ENCODE measurements at places on chromosomes 16 and 17. TPM values are rescaled to one million over a fixed set of nuclear protein-coding genes. Genes with fewer than 3 reads are reported as not detected.

DNA sequence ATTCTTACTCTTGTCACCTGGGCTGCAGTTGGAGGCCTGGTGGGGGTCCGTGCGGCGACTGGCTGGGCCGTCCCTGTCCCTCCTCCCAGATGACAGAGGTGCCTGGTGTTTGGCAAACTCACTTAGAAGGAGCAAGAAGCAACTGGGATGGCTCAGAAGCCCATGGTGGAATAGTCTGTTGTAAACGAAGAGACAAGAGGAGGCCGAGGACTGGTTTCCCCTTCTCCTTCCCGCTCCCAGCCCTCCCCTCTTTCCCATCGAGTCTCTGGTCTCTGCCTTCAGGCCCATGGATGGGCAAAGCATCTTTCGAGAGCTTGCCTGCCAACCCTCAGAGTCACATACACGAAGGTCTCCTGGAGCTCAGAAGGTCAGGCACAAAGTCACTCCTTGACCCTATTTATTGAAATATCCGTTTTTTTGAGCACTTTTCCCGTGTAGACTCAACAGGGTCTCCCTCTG, 364.4 kb downstream of the SEC14L1 start:
- H3K4me1 ChIP-seq: no peaks in the 10 kb centered on the region
- no peak for DNase-seq
- no peak overlapping the region for H3K27ac ChIP-seq
- H3K36me3 ChIP-seq: peaks cover 7% of the 10 kb centered on the region
- H3K27me3 ChIP-seq: no peaks in the 10 kb centered on the region

GRCh38 chr16:80702696-80703095, 101.7 kb downstream of the CDYL2 start:
- no peak overlapping the region for H3K4me3 ChIP-seq
- no peak for DNase-seq
- H3K27ac ChIP-seq: no peak overlapping the region
- H3K4me1 ChIP-seq: peaks cover 5% of the 10 kb centered on the region
- no peaks in the 10 kb centered on the region for H3K36me3 ChIP-seq

DNA sequence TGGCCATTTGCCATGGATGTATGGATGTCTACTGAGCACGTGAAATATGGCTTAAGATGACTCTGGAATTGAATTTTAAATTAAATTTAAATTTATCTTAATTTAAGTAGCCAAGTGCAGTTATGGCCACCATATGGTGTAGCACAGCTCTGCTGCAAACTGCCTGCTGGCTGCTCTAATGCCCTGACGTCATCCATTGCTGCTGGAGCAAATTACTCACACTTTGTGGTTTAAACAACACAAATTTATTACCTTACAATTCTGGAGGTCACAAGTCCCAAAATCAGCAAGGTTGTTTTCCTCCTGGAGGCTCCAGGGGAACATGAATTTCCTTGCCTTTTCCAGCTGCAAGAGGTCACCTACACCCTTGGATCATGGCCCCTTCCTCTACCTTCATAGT, 679.3 kb upstream of the EEF2KMT start:
- no peak overlapping the region for H3K4me3 ChIP-seq
- H3K27me3 ChIP-seq: no peaks in the 10 kb centered on the region
- H3K4me1 ChIP-seq: no peaks in the 10 kb centered on the region
- H3K36me3 ChIP-seq: no peaks in the 10 kb centered on the region
- H3K27ac ChIP-seq: no peak overlapping the region

DNA sequence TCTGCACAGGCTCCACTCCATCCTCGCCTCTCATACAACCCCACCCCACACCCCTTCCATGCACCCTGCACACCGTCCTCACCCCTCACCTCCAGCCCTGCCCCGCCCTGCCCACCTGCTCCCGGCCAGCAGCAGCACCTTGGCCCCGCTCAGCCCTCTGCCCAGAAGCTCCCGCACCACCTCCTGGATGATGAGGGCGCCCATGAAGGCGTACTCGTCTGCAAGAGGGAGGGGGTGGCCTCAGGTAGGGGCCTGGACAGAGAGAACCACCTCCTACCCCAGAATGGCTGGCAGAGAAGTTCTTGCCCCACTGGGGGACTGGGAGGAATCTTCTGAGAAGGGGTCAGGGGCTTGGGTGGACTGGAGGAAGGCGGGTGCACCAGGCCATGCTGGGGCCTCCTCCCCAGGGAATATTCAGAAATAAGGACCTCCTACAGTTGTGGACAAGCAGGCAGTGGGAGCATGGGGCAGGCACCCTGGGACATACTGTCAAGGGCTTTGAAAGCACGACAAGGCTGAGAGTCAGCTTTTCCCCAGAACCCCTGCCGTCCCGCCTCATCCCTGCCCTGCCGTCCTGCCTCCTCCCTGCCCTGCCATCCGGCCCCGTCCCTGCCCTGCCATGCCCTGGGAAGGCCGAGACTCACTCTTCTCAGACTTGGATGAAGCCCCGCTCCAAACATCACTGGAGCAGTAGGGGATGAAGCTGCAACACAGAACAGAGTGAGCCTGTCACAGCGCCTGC, 3.1 kb downstream of the NOTUM start:
- no peak overlapping the region for H3K4me3 ChIP-seq
- H3K36me3 ChIP-seq: no peaks in the 10 kb centered on the region
- no peak overlapping the region for H3K27ac ChIP-seq
- DNase-seq: no peak
- peaks cover 24% of the 10 kb centered on the region for H3K4me1 ChIP-seq
- peaks cover 5% of the 10 kb centered on the region for H3K27me3 ChIP-seq

DNA sequence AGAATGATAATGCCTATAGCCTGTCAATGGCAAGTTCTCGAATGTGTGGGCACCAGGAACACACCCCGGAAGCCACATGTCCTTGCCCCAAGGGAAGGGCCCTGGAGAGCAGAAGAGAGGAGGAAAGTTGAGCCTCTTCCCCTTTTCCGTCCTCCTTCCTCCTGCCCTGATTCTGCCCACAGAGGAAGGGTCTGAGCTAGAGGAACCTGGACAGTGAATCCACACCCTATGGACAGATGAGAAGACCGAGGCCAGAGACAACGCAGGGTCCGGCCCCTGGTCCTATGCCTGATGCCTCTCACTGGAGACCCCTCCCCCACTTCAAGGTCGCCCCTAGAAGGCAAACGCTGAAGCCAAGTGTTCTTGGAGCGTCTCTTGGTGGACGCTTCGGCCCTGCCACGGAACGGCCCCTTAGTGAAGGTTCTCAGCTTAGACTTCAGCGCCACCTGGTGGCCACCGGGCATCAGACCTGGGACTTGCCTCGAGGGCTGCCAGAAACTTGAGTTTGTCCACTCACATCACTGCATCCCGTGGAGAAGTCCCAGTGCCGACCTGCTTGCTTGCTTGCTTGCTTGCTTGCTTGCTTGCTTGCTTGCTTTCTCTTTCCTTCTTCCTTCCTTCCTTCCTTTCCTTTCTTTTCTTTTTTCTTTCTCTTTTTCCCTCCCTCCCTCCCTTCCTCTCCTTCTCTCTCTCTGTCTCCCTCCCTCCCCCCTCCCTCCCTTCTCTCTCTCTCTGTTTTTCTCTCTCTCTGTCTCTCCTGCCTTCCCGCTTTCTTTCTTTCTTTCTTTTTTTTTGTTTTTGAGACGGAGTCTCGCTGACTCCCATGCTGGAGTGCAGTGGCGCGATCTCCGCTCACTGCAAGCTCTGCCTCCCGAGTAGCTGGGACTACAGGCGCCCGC, 20.6 kb upstream of the SPNS3 start:
- no peaks in the 10 kb centered on the region for H3K27me3 ChIP-seq
- H3K4me1 ChIP-seq: peaks cover 6% of the 10 kb centered on the region
- H3K36me3 ChIP-seq: no peaks in the 10 kb centered on the region
- peak; percentile 78 for DNase-seq

DNA sequence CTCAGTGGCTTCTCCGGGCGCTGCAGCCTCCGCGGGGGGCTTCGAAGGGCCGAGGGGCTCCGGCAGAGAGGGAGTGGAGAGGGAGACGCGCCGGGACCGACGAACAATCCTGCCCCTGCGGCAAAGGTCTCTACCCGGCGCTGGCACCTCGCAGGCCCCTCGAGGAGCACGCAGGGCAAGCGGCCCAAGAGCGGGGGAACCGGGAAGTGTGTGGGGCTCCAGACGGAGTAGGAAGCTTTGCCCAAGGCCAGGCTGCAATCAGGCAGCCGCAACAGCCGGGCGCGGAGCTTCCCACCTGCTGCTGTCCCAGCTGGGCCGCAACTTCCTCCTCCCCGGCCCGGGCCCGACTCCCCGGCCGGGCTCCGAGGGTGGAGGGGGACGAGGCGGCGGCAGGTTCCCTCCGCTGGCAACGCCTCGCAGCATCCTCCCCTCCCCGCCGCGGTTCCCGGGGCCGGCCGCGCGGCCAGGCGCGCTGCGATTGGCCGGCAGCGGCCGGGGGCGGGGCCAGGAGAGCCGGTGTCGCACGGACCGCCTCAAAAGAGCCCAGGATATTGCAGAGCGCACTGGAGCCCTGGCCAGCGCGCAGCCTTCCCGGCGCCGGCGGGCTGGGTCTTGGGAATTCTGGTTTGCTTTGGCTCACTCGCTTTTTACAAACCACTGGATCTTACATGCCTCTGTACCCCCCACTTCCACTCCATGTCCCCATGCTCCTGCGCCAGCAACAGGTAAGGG, at the start of gene KCNJ2:
Gene KCNJ2 (plus strand): TSS at position 556 of the 732 bp plus-strand sequence. CDS start 5,508 bp downstream, outside the sequence.
- no peaks in the 10 kb centered on the region for H3K36me3 ChIP-seq
- peaks cover 25% of the 10 kb centered on the region for H3K27me3 ChIP-seq
- no peak within 1 kb of the TSS for H3K4me3 ChIP-seq
- H3K27ac ChIP-seq: no peak within 1 kb of the TSS
- no peaks in the 10 kb centered on the region for H3K4me1 ChIP-seq
- DNase-seq: no peak

DNA sequence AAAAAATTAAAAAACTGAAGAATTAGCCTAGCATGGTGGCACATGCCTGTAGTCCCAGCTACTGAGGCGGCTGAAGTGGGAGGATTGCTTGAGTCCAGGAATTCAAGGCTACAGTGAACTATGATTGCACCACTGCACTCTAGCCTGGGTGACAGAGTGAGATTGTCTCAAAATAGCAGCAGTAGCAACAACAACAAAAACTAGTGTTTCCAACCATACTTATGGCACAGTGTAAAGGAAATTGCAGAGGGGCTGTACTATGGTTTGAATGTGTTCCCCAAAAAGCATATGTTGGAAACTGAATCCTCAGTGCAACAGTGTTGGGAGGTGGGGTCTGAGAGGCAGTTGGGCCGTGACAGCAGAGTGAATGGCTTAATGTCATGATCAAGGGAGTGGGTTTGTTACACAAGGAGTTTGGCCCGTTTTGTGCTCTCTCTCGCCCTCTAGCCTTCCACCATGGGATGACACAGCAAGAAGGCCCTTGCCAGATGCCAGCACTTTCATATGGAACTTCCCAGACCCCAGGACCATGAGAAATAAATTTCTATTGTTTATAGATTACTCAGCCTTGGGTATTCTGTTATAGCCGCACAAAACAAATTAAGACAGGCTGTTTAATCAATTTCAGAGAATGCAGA, 70.0 kb downstream of the PGS1 start:
- H3K27ac ChIP-seq: no peak overlapping the region
- no peak overlapping the region for H3K4me3 ChIP-seq
- no peaks in the 10 kb centered on the region for H3K27me3 ChIP-seq
- no peaks in the 10 kb centered on the region for H3K36me3 ChIP-seq

Gene HEATR3
- 28.7 TPM for total RNA-seq

Gene OR1A1
- not detected for total RNA-seq

Gene CTRB1
- not detected for total RNA-seq
